ENCODE measurements at places on chromosomes 6 and 20. TPM values are rescaled to one million over a fixed set of nuclear protein-coding genes. Genes with fewer than 3 reads are reported as not detected.
A peak's percentile ranks its signal among the peaks of the same experiment; 100 is the strongest.

The TMEM217 gene
- 0.96 TPM for total RNA-seq

The NDRG3 gene
- total RNA-seq: 28.9 TPM

The TGM2 gene
- not detected for total RNA-seq

The CST2 gene
- total RNA-seq: not detected

- H3K36me3 ChIP-seq: no peaks in the 10 kb centered on the region
- no peaks in the 10 kb centered on the region for H3K27me3 ChIP-seq
- DNase-seq: no peak
- H3K4me1 ChIP-seq: no peaks in the 10 kb centered on the region
- no peak overlapping the region for H3K4me3 ChIP-seq
- H3K27ac ChIP-seq: no peak overlapping the region
Measured at GRCh38 chr6:98516206-98516605, 318.2 kb upstream of the POU3F2 start.

DNA sequence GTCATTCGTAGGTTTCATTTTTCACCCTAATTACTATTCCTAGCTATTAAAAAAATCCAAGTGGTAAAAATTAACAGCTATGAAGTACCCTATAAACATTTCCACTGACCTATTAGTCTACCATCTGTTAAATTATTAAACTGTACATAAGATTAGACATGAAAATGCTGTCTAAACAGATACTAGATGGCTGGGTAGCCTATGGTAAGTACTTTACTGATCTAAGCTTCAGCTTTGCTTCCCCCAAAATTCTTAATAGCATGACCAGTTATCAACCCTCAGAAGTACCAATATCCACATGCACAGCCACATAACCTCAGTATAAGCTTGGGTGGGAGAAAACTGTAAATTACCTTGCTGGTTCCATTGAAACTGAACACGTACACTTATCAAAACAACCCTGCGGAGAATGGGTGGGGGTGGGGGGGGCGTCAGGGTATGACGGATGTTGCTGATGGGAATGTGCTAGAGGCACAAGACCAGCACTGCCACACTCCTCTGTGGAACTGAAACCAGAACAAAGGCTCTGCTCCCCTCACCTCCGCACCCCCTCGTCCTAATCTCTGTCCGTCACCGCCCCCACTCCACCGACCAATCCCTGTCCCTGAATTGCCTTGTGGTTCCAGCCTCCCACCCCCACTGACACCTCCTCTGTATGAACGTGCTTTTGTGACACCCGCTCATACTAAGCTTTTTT is 45.3 kb downstream of the B4GALT5 start:
- peaks cover 18% of the 10 kb centered on the region for H3K4me1 ChIP-seq
- peak; percentile 41 for DNase-seq
- no peaks in the 10 kb centered on the region for H3K27me3 ChIP-seq
- peaks cover 2% of the 10 kb centered on the region for H3K36me3 ChIP-seq

DNA sequence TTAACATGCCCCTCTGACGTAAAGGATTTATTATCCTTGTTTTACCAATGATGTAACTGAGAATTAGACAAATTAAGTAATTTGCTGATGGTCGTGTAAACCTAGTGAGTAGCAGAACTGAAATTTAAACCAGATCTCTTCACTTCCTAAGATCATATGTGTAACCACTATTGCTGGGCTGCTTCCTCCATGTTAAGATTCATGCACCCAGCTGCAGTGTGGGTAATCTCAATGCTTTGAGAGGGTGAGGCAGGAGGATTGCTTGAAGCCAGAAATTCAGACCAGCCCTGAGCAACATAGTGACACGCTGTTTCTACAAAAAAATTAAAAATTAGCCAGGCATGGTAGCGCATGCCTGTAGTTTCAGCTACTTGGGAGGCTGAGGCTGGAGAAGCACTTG is 97.9 kb downstream of the L3MBTL3 start:
- H3K36me3 ChIP-seq: peaks cover 28% of the 10 kb centered on the region
- H3K27ac ChIP-seq: no peak overlapping the region
- H3K4me1 ChIP-seq: peaks cover 50% of the 10 kb centered on the region
- no peaks in the 10 kb centered on the region for H3K27me3 ChIP-seq

- peaks cover 5% of the 10 kb centered on the region for H3K4me1 ChIP-seq
- no peak for DNase-seq
- H3K27me3 ChIP-seq: peaks cover 3% of the 10 kb centered on the region
- H3K36me3 ChIP-seq: no peaks in the 10 kb centered on the region
Measured at GRCh38 chr6:156508923-156509322, 268.3 kb upstream of the ARID1B start.

DNA sequence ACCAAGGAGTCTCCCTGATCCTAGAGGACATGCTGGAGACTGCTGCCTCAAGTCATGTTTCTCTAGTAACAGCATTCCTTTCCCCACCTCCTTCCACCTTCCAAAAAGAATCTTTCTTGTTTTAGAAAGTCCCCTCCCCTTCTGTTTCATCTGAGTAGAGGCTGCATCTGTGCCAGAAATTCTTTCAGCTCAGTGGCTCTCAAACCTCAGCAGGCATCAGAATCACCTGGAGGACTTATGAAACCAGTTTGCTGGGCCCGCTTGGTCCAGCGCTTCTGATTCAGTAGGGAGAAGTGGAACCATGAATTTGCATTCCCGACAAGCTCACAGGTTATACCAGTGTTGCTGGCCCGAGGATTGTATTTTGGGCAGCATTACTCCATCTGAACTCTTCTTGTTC is 55.1 kb downstream of the TMEM200A start:
- H3K4me1 ChIP-seq: no peaks in the 10 kb centered on the region
- no peak overlapping the region for H3K4me3 ChIP-seq
- no peaks in the 10 kb centered on the region for H3K36me3 ChIP-seq
- DNase-seq: no peak

DNA sequence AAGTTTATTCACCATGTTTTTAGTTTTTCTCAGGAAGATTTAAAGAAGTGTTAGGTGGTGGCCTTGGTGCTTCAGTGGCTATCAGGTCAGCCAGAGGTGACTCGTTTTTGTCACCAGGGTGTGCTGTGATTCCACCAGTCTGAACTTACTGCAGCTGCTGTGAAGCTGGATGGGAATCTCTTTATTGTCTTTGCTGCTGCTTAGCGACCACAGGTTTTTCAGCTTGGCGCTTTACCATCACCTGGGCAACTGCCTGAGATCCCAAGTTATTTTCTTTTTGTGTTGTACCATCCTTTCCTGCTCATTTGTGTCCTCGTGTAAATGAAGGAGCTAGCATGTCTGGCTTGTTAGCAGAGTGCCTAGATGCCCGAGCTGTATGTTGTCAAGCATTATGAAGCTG is 146.9 kb downstream of the MACROD2 start:
- no peak for DNase-seq
- no peaks in the 10 kb centered on the region for H3K36me3 ChIP-seq
- no peak overlapping the region for H3K27ac ChIP-seq
- H3K4me3 ChIP-seq: no peak overlapping the region

DNA sequence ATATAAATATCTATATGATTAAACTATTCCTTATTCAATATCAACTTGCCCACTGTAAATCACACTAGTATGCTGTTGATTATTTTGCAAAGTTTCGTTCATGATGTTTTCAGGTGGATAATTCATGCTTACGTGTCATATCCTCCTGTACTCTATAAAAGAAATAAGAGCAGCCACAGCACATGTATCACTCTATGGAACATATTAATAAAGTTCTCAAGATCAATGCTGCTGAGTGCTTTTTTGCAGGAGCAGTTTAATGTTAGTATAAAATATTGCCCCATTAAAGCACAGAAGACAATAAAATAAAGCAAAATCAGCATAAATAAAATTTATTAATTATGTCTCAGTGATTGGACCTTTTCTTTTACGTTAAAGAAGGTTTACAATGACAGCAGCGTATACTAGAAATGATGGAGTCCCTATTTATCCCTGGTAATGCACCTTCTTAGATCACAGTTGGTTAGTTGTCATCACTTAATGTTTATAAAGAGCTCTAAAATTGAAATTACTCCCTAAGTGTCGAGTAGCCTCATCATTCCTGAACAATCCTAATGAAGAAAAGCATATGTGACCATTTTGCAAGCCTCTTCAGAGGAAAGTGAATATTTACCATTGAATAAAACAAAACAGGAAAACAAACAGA is 517.7 kb downstream of the EYS start:
- no peaks in the 10 kb centered on the region for H3K36me3 ChIP-seq
- no peaks in the 10 kb centered on the region for H3K27me3 ChIP-seq
- DNase-seq: no peak
- no peak overlapping the region for H3K27ac ChIP-seq

- no peaks in the 10 kb centered on the region for H3K27me3 ChIP-seq
- H3K36me3 ChIP-seq: peaks cover 7% of the 10 kb centered on the region
- H3K27ac ChIP-seq: no peak overlapping the region
- peaks cover 18% of the 10 kb centered on the region for H3K4me1 ChIP-seq
- H3K4me3 ChIP-seq: no peak overlapping the region
Measured at GRCh38 chr6:11120271-11121005, 8.9 kb upstream of the ERVFRD-1 start.

DNA sequence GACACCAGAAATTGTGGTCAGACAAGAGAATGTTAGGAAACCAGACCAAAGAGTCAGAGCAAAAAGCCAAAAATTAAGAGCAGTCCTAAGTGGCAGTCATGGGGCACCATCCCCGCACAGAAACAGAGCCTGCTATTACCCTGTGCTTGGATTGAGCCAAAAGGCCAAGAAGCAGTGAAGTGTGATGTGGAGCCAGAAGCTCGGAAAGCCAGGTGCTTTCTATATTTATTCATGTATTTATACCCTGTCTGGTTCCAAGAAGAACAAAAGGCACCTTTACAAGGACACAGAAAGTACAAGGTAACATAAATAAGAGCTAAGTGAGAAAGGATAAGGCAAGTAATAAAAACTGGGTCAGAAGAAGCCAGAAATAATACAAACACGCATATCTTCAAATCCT is 336.2 kb upstream of the CNR1 start:
- no peaks in the 10 kb centered on the region for H3K36me3 ChIP-seq
- no peak overlapping the region for H3K27ac ChIP-seq
- peaks cover 5% of the 10 kb centered on the region for H3K27me3 ChIP-seq
- no peak overlapping the region for H3K4me3 ChIP-seq

- H3K27me3 ChIP-seq: no peaks in the 10 kb centered on the region
- H3K36me3 ChIP-seq: peaks cover 19% of the 10 kb centered on the region
- H3K4me3 ChIP-seq: no peak overlapping the region
- peaks cover 24% of the 10 kb centered on the region for H3K4me1 ChIP-seq
- H3K27ac ChIP-seq: no peak overlapping the region
- no peak for DNase-seq
Measured at GRCh38 chr6:149766156-149766769, 16.7 kb downstream of the PCMT1 start.

DNA sequence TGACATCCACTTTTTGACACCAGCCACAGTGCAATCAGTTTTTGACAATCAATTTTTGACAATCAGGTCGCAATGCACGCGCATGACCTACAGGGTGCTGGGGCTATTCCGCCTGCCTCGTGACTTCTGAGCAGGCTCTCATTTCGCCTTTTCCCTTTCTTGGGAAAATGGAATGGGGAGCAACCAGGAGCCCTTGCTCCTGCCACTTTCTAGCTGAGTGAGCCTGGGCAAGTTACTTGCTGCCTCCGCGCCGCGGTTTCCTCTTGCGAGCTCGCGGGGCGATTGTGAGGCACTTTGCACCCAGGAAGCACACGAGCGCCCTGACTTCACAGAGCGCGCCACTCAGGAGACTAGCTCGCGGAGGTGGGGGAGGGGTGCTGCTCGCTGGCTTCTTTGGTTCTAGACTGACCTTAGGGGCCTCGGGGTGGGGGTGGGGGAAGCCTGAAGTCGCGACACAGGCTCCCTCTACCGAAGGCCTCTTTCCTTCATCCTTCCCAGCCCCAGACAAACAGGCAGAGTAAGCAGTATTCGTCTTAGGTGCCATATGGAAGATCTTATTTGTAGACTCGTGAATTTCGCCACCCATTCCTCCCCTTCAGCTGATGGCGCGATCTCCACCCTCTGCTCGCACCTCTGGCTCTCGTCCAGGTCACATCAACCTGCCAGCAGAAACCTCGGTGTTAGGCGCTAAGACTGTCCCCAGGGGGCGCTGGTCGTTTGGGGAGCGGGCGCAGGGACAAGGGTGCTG is 4.6 kb downstream of the TP53TG5 start:
- H3K27ac ChIP-seq: peak overlapping the region; percentile 96
- peaks cover 38% of the 10 kb centered on the region for H3K4me1 ChIP-seq
- peak overlapping the region; percentile 88 for H3K4me3 ChIP-seq

DNA sequence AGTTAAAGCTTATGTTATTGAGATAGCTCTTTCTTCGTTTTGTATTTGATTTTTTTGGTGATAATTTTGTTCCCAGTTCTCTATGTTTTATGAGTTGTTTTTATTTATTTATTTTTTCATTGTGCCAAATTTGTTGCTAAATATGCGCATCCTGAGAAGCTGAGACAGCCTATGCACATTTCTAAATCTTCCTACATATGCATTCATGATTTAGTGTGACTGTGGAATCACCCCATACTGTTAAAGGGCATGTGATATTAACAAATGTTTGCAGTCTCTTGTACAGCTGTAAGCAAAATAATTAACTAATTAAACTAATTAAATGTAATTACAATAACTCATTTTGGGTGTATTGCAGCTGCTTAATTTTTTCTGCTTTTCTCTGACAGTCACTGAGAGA is 10.4 kb downstream of the TFAP2B start:
- no peak for DNase-seq
- no peaks in the 10 kb centered on the region for H3K4me1 ChIP-seq
- no peak overlapping the region for H3K27ac ChIP-seq
- H3K27me3 ChIP-seq: peaks cover 64% of the 10 kb centered on the region
- H3K4me3 ChIP-seq: no peak overlapping the region

DNA sequence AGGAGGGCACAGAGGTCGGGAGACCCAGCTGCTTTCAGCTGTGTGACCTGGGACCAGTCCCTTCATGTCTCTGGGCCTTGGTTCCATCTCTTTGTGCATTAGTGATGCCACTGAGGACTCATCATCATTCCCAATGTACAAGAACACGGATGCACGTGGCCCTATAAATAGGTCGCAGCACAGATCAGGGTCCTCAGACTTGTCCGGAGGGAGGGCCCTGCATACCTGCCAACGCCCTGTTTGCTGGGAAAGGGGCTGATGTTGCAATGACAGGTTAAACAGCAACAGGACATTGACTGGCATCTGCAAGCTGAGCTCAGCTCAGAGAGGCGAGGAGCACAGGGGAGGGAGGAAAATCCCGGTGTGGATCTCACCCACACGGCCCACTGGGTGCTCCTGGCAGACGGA is 21.8 kb downstream of the TGM2 start:
- H3K27me3 ChIP-seq: peaks cover 3% of the 10 kb centered on the region
- H3K4me1 ChIP-seq: no peaks in the 10 kb centered on the region
- H3K4me3 ChIP-seq: no peak overlapping the region
- no peak for DNase-seq
